ENCODE measurements at places on chromosomes 5 and 9. TPM values are rescaled to one million over a fixed set of nuclear protein-coding genes. Genes with fewer than 3 reads are reported as not detected.

DNA sequence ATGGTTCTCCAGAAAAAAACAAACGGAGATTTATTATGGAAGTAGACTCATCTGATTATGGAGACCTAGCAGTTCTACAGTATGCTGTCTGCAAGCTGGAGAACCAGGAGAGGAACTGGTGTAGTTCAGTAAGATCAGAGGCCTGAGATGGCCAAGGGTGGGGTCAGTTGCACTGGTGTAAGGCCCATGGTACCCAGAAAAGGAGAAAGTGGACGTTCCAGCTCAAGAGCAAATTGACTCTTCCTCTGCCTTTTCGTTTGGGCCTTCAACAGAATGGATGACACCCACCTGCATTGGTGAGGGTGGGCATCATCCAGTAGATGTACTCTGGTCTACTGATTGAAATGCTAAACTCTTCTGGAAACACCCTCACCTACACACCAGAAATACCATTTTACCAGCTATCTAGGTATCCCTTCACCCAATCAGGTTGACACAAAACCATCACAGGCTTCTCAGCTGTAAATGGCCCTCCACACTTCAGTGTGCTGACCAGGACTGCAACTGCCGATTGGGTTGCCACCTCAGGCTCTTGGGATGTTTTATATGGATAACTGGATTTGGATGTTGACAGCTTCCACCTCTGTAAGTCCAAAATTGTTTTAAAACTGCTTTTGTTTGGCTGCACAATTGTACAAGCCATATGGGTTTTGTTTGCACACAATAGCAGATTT lies 51.2 kb downstream of the RAD23B start:
- no peaks in the 10 kb centered on the region for H3K4me1 ChIP-seq
- H3K27ac ChIP-seq = peak overlapping the region; percentile 8
- peaks cover 33% of the 10 kb centered on the region for H3K36me3 ChIP-seq
- no peak for DNase-seq
- no peak overlapping the region for H3K4me3 ChIP-seq
- H3K27me3 ChIP-seq = no peaks in the 10 kb centered on the region

DNA sequence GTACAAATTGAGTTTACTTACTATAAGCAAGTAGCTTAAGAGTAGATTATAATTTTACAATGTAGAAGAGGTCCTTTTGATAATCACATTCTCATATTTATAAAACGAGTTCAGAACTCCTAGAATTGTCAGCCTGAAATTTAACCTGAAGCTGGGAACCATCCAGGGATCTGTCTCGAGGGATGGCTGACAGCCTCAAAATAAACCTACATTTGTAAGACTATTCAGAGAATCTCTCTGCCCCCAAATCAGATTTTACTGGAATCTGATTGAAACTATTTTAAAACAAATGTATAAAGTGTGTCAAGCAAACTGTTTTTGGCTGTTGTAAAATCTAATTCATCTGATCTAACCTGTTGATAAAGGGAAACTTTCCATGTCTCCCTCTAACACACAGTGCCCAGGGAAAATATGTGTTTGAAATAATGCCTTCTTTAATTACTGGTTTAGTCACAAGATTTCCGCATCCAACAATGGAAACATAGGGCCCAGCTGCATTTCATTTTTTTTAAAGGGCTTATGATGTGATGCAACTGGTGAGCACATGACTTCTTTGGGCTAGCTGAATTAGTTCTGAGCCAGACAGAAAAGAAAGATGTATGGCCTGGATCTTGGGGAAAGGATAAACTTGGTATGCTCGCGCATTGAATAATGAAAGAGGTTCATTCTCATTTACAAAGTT lies 30.3 kb downstream of the SLC25A46 start:
- H3K27ac ChIP-seq = no peak overlapping the region
- no peak overlapping the region for H3K4me3 ChIP-seq
- peaks cover 2% of the 10 kb centered on the region for H3K27me3 ChIP-seq
- peak; percentile 84 for DNase-seq
- peaks cover 3% of the 10 kb centered on the region for H3K36me3 ChIP-seq

DNA sequence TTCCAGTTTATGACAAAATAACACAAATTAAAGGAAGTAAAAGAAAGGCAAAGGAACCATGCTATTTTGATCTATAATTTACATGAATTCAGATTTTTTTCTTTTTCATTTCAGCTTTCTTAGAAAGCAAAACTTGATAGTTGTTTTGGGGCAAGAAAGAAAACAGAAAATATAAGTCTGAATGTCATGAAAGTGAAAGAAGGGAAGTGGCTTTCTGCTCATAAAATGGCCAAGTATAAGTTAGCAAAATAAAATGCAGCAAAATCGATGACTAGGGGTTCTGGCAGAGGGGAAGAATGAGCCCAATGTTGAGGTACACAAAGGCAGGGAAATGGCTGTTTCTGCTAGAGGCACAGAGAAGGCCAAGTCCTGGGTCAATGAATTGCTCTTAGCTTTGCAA lies 3.0 kb upstream of the IFNW1 start:
- no peak overlapping the region for H3K27ac ChIP-seq
- DNase-seq = no peak
- H3K4me3 ChIP-seq = no peak overlapping the region
- no peaks in the 10 kb centered on the region for H3K36me3 ChIP-seq

DNA sequence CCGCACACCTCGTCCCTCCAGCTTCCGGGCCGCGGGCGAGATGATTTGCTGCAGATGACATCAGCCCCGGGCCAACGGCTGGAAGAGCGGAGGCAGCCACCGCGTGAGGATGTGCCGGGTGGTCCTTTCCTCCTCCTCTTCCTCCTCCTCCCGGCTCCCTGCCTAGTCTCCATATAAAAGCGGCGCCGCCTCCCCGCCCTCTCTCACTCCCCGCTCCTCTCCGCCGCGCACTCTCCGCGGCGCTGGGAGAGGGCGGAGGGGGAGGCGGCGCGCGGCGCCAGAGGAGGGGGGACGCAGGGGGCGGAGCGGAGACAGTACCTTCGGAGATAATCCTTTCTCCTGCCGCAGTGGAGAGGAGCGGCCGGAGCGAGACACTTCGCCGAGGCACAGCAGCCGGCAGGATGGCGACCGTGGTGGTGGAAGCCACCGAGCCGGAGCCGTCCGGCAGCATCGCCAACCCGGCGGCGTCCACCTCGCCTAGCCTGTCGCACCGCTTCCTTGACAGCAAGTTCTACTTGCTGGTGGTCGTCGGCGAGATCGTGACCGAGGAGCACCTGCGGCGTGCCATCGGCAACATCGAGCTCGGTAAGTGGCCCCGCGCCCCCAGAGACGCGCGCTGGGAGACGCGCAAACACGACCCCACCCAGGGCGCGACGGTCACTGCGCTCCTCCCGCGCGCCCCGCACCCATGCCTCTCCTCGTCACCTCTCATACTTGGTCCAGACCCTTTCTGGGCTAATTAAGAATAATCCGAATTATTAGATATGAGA lies at the start of gene MAP1B:
TSS of gene MAP1B (plus strand) at position 345 of the 770 bp plus-strand sequence. CDS start at position 402, 57 bp downstream.
- peak; percentile 80 for DNase-seq
- peak within 1 kb of the TSS; percentile 82 for H3K4me3 ChIP-seq
- no peaks in the 10 kb centered on the region for H3K36me3 ChIP-seq
- no peaks in the 10 kb centered on the region for H3K27me3 ChIP-seq
- H3K4me1 ChIP-seq = peaks cover 7% of the 10 kb centered on the region

DNA sequence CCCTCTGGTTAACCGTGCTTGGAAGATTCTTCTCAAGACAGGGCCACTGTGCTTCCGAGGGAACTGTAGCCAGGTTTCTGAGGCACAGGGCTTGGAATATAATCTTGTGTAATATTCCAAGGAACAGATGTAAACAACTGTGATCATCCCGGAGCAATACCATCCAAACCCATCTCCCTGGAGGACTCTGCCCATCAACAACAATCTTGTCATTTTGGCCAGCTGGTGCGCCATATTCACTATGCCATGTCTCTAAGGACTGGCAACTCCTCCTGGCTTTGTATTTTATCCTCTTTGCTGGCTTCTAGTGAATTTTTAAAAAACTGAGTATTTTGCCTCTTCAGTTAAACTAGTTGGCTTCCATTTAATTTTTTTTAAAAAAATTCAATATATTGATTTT lies 349.3 kb downstream of the ADAMTS6 start:
- DNase-seq = no peak
- peaks cover 8% of the 10 kb centered on the region for H3K4me1 ChIP-seq
- H3K27ac ChIP-seq = no peak overlapping the region
- no peaks in the 10 kb centered on the region for H3K27me3 ChIP-seq
- H3K36me3 ChIP-seq = no peaks in the 10 kb centered on the region

- no peak overlapping the region for H3K27ac ChIP-seq
- H3K27me3 ChIP-seq = peaks cover 2% of the 10 kb centered on the region
- no peaks in the 10 kb centered on the region for H3K36me3 ChIP-seq
- no peaks in the 10 kb centered on the region for H3K4me1 ChIP-seq
- no peak overlapping the region for H3K4me3 ChIP-seq
- no peak for DNase-seq
These were observed 123.4 kb downstream of the SEC61B start for GRCh38 chr9:99345451-99345850.

DNA sequence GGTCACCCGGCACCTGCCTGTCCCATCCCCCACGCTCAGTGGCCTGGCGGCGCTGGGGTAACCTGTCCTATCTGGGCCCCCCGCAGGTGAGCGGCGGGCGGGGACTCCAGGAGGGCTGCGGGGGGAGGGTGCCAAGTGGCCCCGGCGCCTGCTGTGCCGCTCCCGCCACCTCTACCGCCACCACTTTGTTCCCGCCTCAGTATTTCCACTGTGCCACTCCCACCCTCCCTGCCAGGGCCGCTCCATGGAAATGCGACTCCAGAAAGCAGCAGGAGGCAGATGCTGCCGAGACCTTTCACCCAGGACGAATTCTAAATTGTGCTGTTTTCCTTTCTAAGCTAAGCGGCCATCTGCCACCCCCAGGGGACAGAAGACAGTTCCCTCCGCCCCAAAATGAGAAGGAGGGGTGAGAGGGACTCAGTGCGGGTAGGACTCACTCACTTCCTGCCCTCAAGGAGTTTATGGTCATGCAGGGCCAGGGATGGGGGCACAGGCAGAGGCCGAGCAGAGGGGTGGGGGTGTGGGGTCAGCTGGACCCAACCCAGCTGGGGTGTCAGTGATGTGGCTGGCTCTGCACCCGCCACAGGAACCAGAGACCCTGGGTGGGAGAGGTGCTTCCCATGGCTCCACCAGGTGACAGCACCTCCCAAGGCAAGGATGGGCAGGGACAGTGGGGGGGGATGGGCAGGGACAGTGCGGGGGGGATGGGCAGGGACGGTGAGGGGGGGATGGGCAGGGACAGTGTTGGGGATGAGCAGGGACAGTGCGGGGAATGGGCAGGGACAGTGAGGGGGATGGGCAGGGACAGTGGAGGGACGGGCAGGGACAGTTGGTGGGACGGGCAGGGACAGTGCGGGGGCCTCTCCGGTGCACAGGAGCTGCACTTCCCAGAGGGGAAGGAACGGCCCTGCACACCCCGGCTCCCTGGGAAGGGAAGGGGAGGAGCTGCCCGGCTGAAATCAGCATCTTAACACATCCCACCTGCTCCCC lies 17.8 kb downstream of the NOTCH1 start:
- H3K36me3 ChIP-seq = no peaks in the 10 kb centered on the region
- H3K27me3 ChIP-seq = no peaks in the 10 kb centered on the region
- no peak overlapping the region for H3K4me3 ChIP-seq
- no peak overlapping the region for H3K27ac ChIP-seq
- H3K4me1 ChIP-seq = no peaks in the 10 kb centered on the region
- DNase-seq = no peak

- peak; percentile 82 for DNase-seq
- no peaks in the 10 kb centered on the region for H3K4me1 ChIP-seq
- H3K27me3 ChIP-seq = no peaks in the 10 kb centered on the region
- H3K27ac ChIP-seq = no peak overlapping the region
These were observed 260.7 kb downstream of the CHSY3 start for GRCh38 chr5:130164966-130165365.

GRCh38 chr9:95103871-95104580 lies 213.5 kb downstream of the FANCC start:
- no peaks in the 10 kb centered on the region for H3K27me3 ChIP-seq
- peaks cover 3% of the 10 kb centered on the region for H3K36me3 ChIP-seq
- no peak for DNase-seq

DNA sequence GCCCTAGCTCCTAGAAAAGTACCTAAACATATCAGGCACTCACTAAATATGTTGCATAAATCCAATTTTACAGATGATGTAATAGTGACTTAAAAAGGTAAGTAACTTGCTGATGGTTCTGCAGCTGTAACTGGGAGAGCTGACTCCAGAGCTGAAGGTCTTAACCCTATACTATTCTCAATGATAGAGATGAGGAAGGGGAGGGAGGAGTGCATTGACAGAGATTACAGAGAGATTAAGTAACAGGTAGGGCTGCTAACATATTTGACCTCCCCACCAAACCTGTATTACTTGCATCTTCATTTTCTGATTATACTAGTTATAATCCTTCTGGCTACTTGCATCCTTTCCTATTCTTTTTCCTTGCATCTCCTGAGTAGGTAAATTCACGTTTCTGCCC lies 255.4 kb upstream of the EFNA5 start:
- H3K4me1 ChIP-seq = no peaks in the 10 kb centered on the region
- H3K4me3 ChIP-seq = no peak overlapping the region
- no peak overlapping the region for H3K27ac ChIP-seq

CDC14B gene
- 48.5 TPM for total RNA-seq

DNA sequence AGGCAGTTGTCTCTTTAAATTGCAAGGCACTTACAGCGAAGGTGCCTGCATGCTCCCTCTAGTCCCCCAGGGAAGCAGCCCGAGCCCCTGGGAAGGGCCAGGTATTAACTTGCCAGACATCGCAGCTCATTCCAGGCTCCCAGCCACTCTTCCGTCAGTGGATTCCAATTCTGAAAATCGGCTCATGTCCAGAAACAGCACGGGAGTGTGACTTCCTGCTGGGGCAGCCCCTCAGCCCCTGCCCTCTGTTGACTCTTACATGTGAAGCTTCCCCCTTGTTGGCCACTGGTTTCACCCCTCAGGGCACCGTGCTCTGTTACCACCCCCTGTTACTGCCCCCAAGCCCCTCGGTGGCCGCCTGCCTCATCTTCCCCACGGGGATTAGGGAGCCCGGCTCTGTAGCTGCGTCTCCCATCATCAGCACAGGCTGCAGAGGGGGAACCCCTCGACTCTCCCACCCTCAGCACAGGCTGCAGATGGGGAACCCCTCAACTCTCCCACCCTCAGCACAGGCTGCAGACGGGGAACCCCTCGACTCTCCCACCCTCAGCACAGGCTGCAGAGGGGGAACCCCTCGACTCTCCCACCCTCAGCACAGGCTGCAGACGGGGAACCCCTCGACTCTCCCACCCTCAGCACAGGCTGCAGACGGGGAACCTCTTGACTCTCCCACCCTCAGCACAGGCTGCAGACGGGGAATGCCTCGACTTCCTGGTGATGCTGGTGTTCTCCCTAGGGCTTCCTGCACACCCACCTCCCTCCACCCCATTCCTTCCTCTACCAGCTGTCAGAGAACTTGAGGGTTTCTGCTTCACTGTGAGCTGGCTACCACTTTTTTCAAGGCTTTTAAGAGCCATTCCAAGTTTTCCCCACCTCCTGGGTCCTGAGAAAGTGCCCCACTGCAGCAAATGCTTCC lies 11.1 kb upstream of the CACNA1B start:
- no peaks in the 10 kb centered on the region for H3K36me3 ChIP-seq
- H3K4me3 ChIP-seq = no peak overlapping the region
- no peaks in the 10 kb centered on the region for H3K4me1 ChIP-seq
- H3K27me3 ChIP-seq = no peaks in the 10 kb centered on the region
- H3K27ac ChIP-seq = no peak overlapping the region

DHX29 gene
- total RNA-seq = 17.2 TPM
